ENCODE measurements at places on chromosomes 7 and 10.

DNA sequence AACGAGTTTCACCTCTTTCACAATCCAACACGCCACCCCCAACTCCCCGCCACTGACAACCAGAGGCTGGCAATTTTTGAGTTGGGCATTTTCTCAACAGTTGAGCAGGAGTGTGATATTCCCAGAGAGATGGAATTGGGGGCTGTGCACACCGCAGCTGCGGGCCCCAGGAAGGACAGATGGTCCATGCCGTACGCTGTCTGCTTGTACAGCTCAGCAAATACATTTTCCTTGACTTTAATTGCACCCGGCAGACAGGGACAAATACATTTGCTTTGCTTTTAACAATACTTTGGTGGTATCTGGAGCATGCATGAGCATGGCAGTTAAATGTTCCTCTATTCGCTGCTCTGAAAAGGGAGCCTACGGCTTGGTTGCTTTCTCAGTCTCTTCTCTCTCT is 354.2 kb upstream of the DPP6 start:
- DNase-seq = no peak

- no peak for DNase-seq
These were observed 1.3 kb downstream of the FAM20C start for GRCh38 chr7:193481-194251.

DNA sequence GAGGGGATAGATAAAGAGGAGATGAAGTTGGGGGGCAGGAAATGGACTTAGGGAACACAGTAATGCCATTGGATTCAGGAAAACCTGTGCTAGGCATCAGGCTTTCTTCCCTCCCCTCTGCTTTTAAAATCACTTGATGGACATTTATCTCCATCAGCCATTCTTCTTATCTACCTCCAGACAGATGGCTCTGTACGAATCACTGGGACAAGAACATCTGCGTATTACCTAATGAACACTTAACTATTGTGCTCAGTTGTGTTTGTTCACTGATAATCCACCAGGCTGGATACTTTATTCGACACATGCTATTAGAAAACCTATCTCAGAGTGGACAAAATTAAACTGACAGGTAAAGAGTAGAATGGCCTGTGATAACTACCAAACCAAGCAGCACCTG is 40.0 kb downstream of the TNKS2 start:
- DNase-seq = no peak

DNA sequence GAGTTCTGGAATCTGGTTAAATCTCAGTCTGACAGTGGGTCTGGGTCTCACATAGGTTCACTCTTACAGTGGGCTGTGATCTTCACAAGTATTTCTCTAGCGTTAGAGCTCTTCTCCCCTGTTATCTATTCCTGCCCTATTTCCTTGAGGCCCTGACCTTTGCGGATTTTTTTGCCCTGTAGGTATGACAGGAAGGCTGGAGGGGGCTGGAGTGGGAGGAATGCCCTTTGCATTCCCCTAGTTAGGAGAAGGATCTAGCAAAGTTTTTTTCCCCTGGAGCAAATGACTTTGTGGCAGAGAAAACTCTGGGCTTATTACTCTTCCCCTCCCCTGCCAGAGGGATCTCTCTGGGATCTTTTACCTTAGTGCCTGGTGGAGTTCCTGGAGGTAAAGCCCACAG is 49.2 kb downstream of the GALNT11 start:
- DNase-seq = no peak

DNA sequence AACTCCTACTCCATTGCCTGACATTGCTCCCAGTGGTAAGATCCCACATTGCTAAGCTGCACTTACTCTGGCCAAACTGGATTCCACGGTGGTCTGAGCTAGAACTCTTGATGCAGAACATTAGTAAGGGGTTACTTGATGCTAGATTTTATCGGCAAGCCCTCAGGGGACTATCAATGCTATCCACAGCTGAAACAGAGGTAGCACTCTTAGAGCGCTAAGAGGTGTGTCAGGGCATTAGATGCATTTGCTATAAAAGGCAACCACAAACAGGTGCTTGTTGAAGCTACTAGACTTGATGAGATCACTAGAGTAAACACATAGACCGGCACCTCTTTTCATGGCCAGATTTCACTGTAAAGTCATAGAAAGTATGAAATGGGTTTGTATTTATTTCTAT is 116.3 kb downstream of the MDFIC start:
- DNase-seq = no peak

DNA sequence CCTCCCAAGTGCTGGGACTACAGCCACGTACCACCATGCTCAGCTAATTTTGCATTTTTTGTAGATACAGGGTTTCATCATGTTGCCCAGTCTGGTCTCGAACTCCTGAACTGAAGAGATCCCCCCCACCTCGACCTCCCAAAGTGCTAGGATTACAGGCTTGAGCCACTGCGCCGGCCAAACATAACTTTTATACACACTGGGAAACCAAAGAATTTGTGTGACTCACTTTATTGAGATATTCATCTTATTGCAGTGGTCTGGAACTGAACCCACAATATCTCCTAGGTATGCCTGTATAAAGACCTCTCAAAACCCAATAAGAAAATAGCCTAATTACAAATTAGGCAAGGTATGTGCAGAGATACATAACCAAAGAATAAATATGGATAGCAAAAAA is 182.6 kb upstream of the FEZF1 start:
- no peak for DNase-seq

- DNase-seq = no peak
These were observed 492.5 kb downstream of the ARL4A start for GRCh38 chr7:13179775-13180523.

- no peak for DNase-seq
These were observed 38.0 kb upstream of the TRUB1 start for GRCh38 chr10:114899982-114900381.

GRCh38 chr10:128316925-128317324 is 190.7 kb upstream of the MKI67 start:
- no peak for DNase-seq

DNA sequence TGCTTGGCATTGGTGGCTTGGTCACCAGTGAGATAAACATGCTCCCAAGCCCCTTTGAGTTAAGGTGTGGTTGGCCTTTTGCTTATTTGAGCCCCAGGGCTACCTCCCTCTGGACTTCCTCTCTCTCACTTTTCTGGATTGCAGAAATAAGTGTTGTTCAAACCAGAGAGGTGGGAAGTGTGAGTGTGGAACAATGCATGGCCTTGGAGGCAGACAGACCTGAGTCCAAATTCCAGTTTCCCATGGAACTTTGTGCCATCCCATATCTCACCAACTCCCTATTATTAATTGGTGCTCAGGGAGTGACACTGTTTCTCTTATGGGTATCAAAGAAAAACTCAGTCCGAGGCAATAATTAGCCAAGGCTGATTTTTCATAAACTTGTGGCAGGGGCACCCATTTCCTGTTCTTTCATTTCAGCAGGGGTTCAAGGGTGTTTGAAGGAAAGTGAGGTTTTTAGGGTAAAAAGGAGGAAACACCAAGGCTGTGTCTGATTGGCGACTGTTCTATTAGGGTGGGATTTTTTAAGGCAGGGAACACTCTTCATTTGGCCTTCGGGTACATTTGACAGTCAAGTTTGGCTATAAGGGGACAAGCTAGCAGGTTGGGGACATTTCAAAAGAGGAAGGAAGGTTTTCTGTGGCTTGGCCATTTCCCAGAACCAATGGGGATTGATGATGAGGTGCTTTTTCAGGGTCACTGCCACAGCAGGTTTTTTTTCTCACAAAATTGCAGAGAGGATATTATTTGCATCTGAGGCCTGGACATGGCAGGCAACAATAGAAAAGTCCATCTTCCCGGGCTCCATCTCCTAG is 148.8 kb upstream of the NPY start:
- DNase-seq = no peak

DNA sequence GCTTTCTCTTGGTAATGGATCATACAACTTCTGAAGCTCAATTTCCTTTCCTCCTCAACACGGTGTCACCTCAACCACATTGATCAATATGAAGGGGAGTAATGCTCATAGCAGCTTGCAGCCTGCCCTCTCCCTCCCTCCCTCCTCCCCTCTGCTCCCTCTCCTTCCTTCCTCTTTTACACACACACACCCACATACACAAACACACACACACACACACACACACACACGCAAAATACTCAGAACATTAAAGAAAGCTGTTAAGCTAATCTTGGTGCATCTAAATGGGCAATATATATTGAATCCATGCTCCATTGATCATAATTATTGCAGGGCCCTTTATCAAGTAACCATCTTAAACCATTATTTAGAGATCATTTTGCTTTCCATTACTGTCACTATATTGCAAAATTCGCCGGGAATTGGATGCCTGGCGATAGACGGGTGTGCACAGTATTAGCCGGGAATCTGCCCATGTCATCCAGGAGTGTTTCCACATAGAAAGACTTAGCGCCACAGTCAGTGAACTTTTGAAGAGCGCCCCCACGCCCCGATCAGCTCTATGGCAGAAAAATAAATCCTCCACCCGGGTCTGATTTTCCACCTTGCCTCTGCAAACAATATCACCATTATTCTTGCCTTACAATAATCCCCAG is 122.0 kb downstream of the PRLHR start:
- no peak for DNase-seq

GRCh38 chr10:29533696-29534285 is 101.0 kb downstream of the SVIL start:
- no peak for DNase-seq

DNA sequence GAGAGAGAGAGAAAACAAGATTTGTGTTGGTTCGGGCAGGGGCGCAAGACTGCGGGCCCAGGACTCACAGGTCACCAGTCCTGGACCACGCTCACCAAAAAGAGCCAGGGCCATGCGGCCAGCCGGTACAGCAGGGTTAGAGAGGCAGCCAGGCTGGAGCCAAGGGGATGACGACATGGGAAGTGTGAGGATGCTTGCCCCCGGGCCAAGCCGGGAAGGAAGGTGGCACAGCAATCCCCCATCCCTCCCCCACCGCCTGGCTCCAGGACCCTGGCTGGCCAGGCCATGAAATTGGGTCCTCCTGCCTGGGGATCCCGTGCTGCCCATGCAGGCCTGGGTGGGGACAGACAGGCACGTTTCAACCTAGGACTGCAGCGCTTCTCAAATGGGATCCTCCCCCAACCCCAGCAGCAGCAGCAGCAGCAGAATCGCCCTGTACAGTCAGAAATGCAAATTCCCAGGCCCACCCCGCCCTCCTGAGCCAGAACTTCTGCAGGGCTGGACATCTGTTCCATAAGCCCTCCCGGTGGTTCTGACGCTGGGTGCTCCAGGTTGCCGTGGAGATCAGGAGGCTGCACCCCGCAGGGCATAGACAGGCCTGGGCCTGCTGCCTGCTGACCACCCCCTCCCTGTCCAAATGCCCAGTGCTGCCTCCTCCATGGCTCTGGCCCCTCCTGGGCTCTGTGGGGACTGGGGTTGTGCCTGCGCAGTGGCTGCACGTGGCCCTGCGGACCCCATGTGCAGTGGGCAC is 35.0 kb downstream of the YKT6 start:
- DNase-seq = no peak

- no peak for DNase-seq
These were observed 210.9 kb upstream of the C7orf33 start for GRCh38 chr7:148379677-148380076.

DNA sequence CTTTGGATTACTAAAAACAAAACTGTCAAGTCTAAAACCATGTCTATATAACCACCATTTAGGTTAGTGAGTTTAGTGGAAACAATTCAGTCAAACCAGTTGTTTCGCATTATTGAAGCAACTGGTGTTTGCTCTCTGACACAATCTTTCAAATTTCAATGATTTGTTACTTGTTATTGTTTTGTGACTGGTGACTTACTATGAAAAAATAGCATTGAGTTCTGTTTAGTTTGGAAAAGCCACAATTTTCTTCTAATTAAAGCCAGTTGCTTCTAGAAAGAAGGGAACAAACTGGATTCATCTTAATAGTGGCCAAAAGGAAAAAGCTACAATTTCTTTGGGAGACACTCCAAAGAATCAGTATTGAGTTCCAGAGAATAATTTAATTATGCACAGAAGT is 30.4 kb downstream of the LAMB4 start:
- DNase-seq = no peak

DNA sequence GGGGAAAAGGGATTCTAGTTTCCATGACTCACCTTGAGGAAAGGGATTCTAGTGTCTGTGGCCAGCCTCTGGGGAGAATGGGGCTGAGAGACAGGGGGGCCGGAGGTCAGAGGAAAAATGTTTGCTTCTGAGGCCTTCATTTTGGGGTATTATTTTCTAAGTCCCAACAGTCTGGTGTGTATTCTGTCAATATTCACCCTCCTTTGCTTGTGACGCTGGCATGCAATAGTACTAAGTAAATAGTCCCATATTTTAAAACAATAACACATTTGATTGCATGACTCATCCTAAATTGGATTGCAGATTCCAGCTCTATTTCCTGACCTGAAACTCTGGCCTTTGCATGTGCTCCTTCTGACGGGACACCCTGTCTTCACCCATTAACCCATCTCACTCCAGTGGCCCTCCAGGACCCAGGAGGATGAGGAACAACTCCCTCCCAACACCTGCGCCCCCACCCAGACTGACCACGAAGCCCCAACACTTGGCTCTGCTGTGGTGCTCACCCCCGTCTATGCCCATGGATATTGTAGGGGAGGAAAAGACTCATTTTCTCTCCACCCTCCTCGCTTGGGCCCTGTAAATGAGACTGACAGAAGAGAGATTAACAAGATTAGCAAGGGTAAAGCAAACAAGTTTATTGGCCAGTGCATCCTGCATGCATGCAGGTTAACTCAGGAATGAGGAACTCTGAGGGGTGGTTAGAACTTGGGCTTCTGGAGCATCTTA is 495.6 kb upstream of the KLF6 start:
- DNase-seq = no peak

DNA sequence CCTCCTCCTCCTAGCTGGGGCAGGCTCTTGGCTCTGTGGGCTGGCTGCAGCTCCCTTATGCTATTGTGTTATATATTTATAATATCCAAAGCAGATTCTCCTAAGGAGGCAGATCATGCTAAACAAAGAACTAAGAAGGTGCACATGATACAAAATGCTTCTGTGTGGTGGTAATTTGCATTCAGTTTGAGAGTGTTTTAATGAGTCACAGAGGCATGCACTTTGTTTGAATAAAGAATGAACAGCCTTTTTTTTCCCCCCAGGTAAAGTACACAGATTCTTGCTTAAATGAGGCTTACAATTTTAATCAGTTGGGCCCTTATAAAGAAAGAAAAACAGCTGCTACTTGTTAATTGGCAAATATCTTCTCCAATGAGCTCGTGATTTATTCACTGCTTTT is 95.0 kb downstream of the FANK1 start:
- no peak for DNase-seq

DNA sequence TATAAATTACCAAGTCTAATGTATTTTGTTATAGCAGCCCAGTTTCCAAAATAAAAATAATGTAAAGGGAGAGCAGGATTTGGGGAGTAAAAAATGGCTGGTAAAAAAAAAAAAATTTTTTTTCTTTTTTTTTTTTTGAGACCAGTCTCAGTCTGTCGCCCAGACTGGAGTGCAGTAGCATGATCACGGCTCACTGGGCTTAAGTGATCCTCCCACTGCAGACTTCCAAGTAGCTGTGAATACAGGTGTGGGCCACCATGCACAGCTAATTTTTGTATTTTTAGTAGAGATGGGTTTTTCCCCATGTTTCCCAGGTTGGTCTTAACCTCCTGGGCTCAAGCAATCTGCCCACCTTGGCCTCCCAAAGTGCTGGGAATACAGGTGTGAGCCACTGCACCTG is 4.8 kb upstream of the LSM8 start:
- no peak for DNase-seq

- no peak for DNase-seq
These were observed 20.0 kb downstream of the SEPTIN7 start for GRCh38 chr7:35820858-35821257.

All from CD4-positive, alpha-beta memory T cell (primary cell).